ENCODE measurements at places on chromosomes 12 and 14.

- DNase-seq, result peak; percentile 21
These were observed at the start of gene EEF1AKMT3 for GRCh38 chr12:57772429-57773322. EEF1AKMT3 (plus strand) TSS chr12:57772614; CDS start chr12:57772725, 111 bp downstream.

GRCh38 chr12:39905152-39905551 lies 200.7 kb downstream of the SLC2A13 start:
- no peak for DNase-seq

DNA sequence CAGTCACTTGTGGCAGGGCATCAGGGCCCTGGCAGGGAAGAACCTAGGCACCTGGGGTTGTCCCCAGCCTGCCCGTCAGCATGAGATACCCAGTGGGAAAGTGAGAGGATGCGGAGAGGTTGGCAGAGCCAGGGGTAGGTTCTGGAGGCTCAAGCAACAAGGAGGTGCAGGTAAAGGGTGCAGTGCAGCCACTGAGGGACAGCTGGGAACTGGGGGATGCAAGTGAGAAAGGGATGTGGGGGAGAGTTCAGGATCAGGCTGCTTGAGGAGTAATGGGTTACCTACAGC lies 18.7 kb downstream of the VASH1 start:
- no peak for DNase-seq

- no peak for DNase-seq
These were observed 38.7 kb upstream of the DUSP6 start for GRCh38 chr12:89390802-89391673.

GRCh38 chr14:103502877-103503276 lies 19.8 kb downstream of the CKB start:
- no peak for DNase-seq

DNA sequence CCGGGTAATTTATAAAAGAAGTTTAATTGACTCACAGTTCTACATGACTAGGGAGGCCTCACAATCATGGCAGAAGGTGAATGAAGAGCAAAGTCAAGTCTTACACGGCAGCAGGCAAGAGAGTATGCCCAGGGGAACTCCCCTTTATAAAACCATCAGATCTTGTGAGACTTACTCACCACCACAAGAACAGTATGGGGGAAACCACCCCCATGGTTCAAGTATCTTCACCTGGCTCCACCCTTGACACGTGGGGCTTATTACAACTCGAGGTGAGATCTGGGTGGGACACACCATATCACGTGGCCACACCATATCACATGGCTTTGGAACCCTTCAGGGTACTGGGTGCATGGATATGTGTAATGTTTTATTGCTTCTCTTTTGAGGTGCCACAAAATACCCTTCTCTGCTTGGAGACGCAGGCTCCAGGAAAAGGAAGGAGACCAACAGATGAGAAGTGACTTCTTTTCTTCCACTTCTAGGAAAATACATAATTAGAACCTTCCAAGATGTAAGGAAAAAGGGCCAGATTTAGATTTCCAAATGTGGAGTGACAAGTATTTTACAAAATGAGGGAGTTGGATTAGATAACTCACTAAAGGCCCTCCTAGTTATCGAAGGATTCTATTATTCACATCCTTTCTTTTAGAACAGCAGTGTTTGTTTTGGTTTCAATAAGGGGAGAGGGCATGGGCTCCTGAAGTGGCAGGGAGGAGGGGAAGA lies 33.1 kb upstream of the ETFBKMT start:
- DNase-seq, result no peak

DNA sequence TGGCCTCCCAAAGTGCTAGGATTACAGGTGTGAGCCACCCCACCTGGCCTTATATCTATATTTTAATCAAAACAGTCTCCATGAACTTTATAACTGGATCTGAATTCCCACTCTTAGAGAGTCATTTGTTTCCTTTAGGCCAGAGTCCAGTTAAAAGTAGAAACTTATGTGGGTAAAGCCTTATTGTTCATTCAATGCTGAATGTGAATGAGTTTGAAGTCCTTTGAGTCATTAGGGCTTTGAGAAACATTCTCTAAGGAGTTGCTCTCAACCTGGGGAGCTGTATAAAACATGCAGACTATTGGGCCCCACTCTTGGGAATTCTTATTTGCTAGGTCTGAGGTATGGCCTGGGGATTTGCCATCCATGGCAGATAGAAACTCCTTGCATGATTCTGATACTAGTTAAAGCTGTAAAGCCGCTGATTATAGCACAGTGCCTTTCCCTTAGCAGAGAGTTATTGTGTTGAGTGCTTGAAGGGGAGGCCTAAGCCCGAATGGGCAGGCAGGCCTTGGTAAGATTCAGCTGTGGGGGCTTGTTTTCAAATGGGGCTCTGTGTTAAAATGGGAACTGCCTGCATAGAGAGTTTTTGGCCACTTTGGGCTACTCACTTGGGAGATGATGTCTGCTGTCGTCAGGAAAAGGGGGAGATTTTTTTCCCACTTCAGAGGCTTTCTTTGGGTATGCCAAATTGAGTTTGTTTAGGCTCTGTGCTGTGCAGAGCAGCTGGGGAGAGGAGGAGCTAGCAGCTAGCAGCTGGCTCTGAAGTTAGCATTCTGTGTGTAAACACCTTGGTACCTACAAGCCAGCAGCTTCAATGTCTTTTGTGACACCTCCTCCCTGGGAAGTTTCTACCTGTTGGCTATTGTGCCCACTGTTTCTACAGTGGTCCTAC lies 117.5 kb downstream of the DACT1 start:
- no peak for DNase-seq

- DNase-seq, result no peak
These were observed 4.7 kb upstream of the RHOF start for GRCh38 chr12:121797937-121798786.

DNA sequence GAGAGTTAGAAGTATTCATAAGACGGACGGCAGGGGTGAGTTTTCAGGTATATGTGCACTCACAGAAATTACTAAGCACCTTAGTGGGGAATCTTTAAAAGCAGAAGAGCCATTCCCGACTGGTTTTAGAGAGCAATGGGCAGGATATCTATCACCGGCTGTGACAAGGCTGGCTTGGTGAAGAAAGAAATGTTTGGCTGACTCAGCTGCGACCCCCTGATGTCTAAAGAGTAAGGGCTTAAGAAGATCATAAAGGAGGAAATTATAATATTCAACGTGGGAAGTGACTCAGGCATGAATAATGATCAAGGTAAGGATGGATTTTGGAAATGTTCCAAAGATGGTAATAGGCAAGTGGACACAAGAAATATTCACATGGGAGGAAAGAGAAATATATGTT lies 407.6 kb downstream of the TMEM132D start:
- DNase-seq, result no peak

- no peak for DNase-seq
These were observed 36.2 kb upstream of the SGPP1 start for GRCh38 chr14:63764103-63764502.

DNA sequence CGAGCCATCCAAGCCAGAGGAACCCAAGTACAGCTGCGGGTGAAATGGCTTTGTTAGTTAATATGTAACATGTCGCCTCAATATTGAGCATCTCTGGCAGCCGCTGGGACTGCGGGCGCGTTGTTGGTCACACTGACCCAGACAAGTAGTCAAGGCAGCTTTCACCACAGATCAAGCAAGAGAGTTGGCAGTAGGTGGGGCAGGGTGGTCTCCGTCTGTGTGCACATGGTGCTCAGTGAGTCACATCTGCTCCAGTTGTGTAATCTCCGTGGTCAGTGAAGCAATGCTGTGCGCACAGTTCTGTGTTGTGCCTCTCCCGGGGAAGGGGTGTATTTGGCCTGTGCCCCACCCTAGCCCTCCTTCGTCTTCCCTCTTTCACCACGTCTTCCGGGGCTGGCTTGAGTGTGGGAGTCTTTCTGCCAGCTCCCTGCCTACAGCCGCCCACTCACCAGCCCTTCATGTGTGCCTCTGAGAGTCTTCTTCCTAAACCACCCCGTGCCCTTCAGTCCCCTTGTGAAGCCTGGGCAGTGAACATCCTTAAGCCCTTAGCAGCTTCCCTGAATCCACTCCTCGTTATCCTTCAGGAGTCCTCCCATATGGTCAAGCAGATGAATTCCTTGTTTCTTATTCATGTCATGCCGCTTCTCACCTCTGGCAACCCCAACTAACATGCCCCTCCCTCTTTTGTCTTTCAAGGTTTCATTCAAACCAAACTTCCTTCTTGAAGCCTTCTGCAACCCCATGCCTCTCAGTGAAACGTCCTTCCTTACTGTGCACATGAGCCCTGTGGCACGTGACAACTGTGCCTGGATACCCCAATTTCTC lies 242.1 kb downstream of the CACNA1C start:
- DNase-seq, result no peak

Data from T-helper 9 cell (primary cell).